Stimulated activated CD8-positive, alpha-beta memory T cell treated with anti-CD3 and anti-CD28 coated beads, Interleukin-15, amount 100 ng/mL, for 48 hours (primary cell): ENCODE measurements at places on chromosomes 11 and 22.

DNA sequence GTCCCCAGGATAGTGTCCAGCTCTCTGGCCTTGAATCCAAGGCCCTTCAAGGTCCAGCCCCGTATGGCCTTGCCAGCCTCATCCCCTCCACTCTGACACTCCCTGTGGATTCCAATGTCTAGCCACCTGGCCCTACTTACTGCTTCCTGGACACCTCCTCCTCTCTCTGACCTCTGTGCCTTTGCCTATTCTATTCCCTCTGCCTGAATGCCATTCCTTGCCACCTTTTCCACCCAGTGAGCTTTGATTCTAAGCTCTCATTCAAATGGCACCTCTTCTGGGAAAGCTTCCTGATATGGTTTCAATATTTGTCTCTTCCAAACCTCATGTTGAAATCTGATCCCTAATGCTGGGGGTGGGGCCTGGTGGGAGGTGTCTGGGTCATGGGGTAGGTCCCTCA, 31.9 kb upstream of the TTLL12 start:
- DNase-seq: no peak

DNA sequence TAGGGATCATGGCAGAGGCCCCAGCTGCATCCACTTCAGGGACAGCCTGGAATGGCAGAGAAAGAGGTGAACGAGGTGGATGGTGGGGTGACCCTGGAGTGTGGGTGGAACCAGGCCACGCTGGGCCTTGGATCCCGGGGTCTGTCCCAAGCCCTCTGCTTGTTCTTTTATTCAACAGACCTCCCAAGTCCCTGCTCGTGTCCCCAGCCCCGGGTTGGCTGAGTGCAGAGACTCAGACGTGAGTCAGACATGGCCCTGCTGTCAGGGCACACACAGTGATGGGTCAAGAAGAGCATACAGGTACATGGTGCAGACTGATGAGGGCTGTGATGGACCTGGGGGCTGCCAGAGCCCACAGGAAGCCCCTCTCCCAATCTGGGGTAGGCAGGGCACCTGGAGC, 6.6 kb downstream of the ARHGAP8 start:
- no peak for DNase-seq

DNA sequence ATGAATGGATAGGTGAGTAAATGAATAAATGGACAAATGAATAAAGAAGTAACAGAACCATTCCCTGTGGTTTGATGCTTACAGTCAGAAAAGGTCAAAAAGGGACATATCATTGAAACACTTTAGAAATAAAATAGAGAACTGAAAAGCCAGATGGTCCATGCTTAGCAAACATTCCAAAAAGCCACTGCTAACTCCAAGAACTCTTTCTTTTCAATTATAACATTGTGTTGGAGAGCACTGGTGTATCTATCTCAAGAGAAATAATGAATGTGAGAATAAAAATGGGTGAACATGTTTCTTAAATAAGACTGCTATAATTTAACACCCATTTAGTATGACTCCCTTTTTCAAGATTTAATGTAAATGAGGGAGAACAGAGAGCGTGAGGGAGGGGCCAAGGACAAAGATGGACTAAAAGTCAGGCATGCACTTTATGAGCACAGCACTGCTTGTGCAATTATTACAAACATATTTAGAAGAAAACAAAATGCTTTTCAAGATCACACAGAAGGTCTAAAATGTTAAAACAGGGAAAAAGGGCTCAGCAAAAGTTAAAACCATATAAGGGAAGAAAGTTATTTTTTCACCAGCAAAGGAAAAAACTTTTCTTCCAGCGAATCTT, 224.3 kb upstream of the PITPNB start:
- DNase-seq: no peak

- no peak for DNase-seq
Measured at GRCh38 chr11:107139396-107139795, 121.1 kb upstream of the GUCY1A2 start.

GRCh38 chr22:19197997-19198865, 19.7 kb upstream of the SLC25A1 start:
- no peak for DNase-seq

DNA sequence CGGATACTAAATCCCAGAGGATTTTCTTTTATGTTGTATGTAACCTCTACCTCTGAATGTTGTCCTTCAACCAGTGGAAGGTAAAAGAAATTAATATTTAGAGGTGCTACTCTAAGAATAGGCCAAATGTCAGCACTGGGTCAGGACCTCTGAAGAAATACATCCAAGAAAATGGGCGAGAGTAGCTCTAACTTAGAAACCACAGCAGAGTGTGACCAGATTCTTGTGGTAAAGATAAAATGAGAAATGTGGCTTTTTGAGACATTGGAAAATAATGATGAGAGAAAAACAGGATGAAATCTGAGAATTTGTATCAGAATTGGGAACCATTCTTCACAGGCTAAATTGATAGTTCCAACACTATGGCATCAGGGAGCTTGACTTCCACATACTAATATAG, 63.5 kb downstream of the CSTPP1 start:
- no peak for DNase-seq

DNA sequence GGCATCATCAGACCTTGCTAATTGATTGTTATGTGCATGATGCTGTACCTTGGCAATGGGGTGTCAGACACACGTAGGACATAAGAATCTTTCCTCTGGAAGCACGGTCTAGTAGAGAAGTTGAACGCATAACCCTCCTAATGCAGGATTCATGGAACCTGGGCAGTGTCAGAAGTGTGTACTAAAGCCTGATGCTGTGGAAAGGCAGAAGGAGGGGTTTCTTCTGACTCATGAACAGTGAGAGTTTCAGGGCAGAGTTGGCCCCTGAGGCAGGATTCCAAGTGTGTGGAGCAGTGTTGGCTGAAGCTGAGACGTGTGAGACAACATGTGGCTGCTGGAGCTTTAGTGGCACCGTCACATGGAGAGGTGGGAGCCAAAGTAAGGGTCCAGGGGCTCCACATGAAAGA, 3.5 kb downstream of the PANX1 start:
- DNase-seq: no peak

GRCh38 chr11:72224564-72225410, at the start of gene INPPL1:
INPPL1 (plus strand) TSS chr11:72224767; CDS start chr11:72224985, 218 bp downstream.
- no peak for DNase-seq

GRCh38 chr11:8871171-8871775, 39.7 kb upstream of the AKIP1 start:
- DNase-seq: no peak

DNA sequence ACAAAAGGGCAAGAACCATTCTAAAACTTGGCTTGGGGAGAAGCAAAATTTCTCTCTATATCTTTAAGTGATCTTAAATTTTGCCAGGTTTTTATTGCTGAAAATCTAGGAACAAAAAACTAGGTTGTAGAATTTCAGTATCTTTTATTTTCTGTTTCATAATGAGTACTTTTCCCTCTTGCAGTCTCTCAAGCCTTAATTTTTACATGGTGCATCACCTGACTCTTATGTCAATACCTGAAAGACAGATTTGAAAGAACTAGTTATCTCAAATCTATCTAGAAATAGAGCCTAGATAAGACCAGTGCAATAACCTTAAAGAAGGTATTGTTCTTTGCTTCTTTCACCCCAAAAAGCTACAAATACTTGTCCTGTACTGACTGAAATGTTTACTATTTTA, 122.1 kb downstream of the TRIM44 start:
- no peak for DNase-seq

- DNase-seq: no peak
Measured at GRCh38 chr11:18727479-18728236, 1.7 kb upstream of the IGSF22 start.

DNA sequence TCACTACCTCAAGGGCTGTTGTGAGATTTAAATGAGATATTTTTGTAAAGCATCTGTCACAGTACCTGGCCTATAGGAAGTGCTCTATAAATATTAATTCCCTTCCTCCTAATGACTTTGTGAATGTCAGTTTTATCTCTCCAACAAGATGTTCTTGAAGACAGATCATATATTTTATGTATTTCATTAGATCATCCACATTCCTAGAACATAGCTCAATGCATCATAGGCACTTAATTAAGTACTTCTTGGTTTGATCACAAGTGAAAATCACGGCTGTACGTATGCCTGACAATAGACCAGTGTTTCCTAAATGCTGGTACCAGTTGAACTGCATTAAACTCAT, 49.9 kb downstream of the RAB30 start:
- DNase-seq: no peak

- DNase-seq: no peak
Measured at GRCh38 chr11:116665523-116665922, 107.3 kb downstream of the BUD13 start.

DNA sequence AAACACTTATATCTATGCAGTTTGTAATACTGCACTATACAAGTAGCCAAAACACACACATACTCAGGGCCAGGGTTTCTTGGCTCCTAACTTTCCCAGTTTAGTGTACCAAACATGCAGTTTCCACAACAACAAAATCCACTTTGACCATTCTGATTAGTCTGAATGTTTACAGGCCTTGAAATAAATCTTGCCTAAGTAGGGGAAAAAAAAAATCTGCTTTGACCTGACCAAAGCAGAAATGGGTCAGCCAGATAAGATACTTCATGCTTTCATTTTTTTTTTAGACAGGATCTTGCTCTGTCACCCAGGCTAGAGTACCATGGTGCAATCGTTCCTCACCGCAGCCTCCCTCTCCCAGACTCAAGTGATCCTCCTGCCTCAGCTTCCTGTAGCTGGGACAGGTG, 10.1 kb downstream of the PRR14L start:
- DNase-seq: no peak

DNA sequence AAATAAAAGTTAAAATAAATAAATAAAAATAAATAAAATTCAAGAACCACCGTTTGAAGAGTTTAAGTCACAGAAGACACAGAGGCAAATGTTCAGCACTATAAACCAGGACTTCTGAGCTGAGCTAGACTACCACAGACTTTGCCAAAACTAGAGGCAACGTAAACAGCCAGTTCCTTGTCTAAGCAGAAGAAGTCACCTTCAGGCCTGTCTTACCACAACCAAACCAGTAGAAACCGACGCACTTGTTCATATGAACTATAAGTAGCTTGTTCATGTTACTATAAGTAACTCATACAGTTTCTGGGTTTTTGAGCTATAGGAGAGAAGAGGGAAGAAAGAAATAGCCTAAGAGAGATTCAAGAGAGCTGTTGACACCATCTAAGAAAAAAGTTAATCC, 48.3 kb downstream of the NNMT start:
- no peak for DNase-seq

DNA sequence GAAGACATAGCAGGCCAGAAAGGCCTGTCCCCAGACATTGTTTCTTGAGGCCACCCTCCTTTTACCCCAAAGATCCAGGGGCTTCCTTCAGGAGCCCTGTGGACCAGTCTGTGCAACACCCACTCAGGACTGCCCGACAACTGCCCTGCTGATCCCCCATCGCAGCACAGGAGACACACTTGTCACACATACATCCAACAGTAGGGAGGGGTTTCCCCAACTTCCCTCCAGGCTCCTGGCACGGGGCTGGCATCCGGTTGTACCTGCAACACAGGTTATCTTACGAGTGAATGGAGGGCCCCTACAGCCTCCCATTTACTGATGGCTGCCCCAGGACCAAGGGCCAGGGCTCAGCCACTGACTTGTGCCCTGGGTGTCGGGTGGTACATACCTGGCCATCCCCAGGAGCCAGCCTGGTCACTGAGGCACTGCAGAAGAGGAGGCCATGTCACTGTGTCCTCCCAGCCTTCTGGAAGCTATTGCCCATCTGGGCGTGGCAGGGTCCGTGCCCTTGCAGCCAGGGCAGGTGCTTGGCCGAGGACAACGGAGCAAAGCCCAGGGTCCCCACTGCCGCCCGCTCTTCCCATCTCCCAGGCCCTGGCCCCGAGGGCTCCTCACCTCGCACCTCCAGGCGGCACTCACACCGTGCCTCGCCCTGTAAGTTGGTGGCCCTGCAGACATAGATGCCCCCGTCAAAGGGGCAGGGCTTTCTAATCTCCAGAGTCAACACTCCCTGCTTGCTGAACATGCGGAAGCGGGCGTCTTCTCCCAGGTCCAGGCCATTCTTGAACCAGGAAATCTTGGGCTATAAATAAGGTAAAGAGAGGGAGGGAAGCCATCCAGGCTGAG, 20.8 kb downstream of the MYBPC3 start:
- no peak for DNase-seq

- DNase-seq: no peak
Measured at GRCh38 chr11:60947700-60948099, 4.3 kb downstream of the SLC15A3 start.

- no peak for DNase-seq
Measured at GRCh38 chr22:32465661-32466060, 1.4 kb upstream of the BPIFC start.

GRCh38 chr11:14336507-14337503, 22.2 kb downstream of the RRAS2 start:
- DNase-seq: no peak

GRCh38 chr22:31973739-31974138, 29.4 kb downstream of the YWHAH start:
- no peak for DNase-seq

- DNase-seq: no peak
Measured at GRCh38 chr22:24289114-24289513, 18.5 kb downstream of the SPECC1L start.

- no peak for DNase-seq
Measured at GRCh38 chr11:76783294-76783895, at the start of gene TSKU. TSKU (plus strand) TSS chr11:76783356; CDS start chr11:76795617, 12,261 bp downstream.

- no peak for DNase-seq
Measured at GRCh38 chr11:46857666-46858065, 11.6 kb upstream of the CKAP5 start.

DNA sequence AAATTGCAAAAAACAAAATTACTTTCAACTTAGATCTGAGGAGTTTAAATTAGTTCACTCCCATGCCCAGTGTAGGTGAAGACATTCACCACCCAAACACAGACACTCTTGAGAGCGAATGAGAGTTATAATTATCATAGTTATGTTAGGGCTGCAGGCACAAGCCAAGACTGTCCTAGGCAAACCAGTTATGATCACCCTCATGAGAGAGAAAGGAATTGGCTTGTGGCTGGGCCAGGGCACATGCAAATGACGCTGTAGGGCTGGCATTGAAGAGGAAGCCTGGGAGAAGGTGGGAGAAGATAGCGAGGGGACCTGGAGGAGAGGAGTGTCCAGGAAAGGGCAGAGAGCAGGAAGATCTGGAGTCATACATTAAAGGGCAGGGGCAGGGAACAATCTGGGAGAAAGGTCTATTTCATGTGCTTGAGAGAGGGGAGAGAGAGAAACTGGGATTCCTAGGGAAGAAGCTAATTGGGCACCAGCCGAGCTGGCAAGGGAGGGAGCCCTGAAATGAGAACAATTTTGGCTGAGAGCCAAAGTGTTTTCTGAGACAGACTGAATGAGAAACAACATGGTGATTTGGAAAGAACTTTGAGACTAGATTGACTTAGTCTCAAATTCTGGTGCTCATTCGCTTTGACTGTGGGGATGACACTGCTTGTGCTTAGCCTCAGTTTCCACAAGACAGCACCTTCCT, 279.9 kb downstream of the KIRREL3 start:
- no peak for DNase-seq

DNA sequence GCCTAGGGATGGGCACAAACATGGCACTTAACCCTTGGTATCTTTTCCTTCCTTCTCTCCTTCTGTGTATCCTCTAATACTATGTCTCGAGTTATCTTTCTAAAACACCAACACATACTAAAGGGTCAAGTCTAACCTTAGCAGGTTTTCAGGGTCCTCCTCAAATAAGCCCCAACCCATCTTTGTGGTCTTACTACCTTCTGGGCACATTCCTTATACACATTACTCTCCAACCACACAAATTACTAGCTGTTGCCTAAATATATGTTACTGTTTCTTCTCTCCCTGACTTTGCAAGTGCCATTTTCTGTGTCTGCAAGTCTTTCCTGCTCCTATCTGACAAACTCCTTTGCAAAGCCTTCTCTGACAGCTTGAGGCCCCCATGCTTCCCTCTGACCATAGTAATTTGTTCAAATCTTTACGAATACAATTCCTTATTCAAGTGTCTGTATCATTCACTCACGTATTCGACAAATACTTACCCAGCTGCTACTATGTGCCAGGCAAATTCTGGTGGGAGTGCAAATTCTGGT, 15.8 kb upstream of the NUP160 start:
- no peak for DNase-seq
